ENCODE measurements at places on chromosomes 6 and 20.

GRCh38 chr6:13038741-13039190, 289.6 kb downstream of the TBC1D7 start:
- no peak for DNase-seq

- DNase-seq: no peak
These were observed 135.0 kb downstream of the CLIC5 start for GRCh38 chr6:45880676-45881075.

DNA sequence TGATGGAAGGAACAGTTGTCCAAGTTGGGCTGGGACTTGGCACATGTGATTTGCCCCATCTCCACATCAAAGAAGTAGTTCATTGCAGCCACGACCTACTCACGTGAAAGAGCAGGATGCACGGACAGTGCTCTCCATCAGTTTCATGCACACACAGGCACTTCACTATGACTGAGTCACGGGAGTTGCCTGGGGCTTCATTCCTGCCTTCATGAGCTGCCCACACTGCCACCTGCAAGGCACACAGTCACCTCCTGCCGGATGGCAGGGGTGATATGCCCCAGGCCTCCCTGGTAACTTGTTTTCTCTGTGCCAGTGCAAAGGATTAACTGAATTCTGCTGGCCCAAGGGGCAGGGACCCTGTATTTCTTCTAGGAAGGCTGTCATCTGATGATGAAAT, 22.8 kb downstream of the CST5 start:
- no peak for DNase-seq

GRCh38 chr6:161273274-161273751, 548 bp downstream of the AGPAT4 start:
- DNase-seq: peak; percentile 36

- no peak for DNase-seq
These were observed 671.5 kb downstream of the CBLN4 start for GRCh38 chr20:55333798-55334197.

GRCh38 chr6:41326092-41326491, 9.3 kb upstream of the NCR2 start:
- no peak for DNase-seq

DNA sequence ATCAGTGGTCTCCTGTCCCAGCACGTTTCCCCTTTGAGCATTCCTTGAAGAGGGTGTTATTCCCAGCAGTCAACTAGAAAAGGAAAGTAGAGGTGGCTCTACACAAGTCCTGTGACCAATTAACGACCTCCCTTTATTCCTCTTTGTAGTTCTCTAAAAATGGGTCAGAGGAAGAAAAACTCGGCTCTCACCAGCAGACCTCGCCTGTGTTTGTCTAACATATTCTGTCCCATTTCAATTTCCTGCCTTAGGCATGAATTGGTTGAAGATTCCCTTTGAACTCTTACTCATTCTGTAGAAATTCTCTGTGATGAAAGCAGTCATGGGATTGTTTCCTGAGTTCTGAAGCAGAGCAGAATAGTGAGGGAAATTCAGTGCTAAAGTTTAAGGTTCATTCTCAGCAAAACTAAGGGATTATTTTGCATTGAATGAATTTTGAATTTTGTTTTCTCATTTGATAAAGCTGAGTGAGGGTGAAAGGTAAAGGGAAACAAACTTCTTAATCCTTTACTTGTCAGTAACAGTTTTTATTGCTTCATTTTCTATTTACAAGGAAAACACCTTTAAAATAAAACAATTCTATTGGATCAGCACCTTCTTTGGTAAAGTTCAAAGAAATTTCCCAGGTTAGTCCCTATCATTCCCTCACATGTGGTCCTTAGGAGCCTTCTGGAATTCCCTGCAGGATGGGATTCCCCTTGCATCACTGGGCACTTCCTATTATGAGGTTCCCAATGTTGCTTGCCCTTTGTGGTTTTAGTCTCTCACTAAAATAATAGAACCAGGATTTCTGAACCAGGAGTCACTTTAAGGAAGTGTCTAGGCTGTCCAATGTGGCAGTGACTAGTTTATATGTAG, 105.8 kb downstream of the SLX4IP start:
- DNase-seq: no peak

- DNase-seq: no peak
These were observed 21.9 kb downstream of the RIMS1 start for GRCh38 chr6:71908162-71908765.
